Right ventricle myocardium superior (tissue), 1 donor: ENCODE measurements at places on chromosomes 16 and 17.
A peak's percentile ranks its signal among the peaks of the same experiment; 100 is the strongest.

GRCh38 chr17:76873856-76874255 is 5.7 kb downstream of the MGAT5B start:
- DNase-seq = no peak

DNA sequence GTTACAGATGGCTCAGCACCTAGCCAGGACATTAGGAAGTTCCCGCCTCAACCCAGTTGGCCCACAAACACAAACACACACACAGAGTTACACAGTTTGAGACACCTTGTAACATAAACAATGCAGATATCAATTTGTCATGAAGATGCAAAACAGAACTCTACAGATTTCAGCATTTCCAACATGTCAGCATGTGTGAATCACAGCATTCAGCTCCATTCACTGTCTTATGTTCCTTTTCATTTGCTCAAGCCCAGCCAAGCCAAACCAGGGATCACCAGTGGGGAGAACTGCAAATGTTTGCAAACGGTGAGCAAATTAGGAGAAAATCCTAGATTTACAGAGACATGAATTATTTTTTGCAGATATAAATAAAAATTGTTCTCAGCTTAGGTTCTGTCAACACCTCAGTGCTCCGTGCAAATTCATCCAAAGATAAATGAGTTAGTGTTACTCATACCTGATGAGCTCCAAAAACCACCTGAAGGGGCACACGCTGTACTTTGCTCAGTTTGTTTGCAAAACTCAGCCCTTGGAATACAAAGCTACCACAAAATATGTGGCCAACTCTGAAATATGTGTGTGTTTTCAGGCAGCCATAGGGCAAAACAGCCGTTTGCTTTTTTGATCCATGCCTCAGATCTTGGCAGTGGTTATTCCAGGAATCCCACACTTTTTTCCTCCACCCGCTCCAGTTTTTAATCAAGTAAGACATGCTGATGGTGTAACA is 16.3 kb upstream of the COX10 start:
- DNase-seq = no peak

DNA sequence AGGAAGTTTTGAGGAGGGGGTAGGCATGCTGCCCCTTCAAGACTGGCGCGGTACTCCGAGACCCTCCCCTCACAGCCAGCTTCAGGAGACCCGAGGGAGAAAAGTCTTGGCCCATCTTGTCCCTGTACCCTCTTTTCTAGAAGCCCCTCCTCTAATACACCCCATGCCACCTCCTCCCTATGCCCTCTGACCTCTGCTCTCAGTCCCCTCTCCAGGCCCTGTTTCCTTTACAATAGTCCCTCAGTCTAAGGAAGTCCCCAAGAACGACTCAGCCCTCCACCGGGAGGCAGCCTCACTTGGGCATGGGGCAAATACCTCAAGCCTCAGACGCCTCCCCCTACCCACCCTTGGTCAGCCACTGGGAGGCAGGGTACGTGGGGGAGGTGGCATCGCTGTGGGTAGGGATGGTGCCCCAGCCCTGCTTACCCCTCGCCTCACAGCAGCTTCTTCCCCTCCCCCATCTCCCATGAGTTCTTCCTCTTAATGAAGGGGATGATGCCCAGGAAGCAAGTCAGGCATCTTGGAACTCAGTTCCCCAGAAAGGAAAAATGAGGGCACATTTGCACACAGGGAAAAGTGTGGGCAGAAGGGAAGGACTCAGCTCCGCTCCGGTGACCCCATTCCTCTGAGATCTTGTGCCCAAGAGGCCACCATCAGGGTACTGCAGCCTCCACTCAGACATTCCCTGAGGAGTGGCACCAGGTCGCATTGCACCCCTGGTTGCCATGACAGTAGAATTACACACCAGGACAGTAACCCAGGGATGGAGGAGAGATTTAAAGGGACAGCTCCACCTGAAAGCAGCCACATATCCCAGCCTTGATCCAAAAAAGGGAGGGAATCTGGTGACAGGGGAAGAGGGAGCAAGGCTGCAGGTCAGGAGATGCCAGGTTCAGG is 6.2 kb downstream of the MPP2 start:
- DNase-seq = no peak

GRCh38 chr17:45376171-45377005 is 56.3 kb downstream of the ARHGAP27 start:
- no peak for DNase-seq

GRCh38 chr17:2040942-2041560 is 771 bp upstream of the OVCA2 start:
- DNase-seq = no peak

DNA sequence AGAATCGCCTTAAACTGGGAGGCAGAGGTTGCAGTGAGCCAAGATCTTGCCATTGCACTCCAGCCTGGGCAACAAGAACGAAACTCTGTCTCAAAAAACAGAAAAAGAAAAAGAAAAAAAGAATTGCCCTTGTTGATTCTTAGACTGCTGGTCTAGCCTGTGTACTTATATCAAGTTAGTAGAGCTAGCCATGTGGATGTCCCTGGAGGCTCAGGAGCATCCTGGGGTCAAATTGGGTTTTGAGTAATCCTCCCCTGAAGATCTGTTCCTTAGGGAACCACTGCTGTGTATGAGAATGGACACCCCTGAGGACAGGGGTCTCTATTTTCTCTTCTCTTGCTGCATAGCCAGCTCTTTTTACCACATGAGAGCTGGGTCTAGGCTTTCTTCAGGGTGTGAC is 21.5 kb downstream of the SLC7A6OS start:
- DNase-seq = no peak

DNA sequence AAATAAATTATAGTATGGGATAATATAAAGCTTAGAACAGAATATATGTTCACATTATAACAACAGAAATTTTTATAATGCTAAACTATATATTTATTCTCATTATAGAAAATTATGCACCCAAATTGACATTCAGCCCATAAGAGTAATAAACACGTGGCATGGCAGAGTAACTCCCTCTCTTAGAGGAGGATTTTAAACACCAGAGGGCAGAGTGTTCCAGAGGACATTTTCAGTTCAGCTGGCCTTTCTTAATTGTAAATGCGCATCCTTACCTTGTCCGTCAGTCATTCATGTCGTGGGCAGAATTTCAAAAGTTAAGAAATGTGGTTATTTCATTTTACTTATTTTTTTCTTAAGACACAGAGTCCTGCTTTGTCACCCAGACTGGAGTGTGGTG is 147.1 kb downstream of the TANC2 start:
- no peak for DNase-seq

- DNase-seq = no peak
Observed at GRCh38 chr16:30143347-30143702, 20.3 kb upstream of the MAPK3 start.

DNA sequence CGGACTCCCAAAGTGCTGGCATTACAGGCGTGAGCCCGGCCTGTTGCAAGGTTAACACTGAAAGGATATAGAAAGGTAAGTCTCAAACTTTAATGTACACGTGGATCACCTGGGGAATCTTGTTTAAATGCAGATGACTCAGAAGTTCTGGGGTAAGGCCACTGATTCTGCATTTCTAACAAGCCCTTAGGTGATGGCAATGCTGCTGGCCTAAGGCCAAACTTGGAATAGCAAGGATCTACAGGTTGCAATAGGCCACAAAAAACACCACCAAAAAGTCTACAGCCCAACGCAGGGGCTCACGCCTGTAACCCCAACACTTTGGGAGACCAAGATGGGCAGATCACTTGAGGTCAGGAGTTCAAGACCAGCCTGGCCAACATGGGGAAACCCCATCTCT is 4.2 kb downstream of the CMTM4 start:
- DNase-seq = no peak

GRCh38 chr16:56346131-56346890 is 79.0 kb downstream of the AMFR start:
- DNase-seq = peak; percentile 29

DNA sequence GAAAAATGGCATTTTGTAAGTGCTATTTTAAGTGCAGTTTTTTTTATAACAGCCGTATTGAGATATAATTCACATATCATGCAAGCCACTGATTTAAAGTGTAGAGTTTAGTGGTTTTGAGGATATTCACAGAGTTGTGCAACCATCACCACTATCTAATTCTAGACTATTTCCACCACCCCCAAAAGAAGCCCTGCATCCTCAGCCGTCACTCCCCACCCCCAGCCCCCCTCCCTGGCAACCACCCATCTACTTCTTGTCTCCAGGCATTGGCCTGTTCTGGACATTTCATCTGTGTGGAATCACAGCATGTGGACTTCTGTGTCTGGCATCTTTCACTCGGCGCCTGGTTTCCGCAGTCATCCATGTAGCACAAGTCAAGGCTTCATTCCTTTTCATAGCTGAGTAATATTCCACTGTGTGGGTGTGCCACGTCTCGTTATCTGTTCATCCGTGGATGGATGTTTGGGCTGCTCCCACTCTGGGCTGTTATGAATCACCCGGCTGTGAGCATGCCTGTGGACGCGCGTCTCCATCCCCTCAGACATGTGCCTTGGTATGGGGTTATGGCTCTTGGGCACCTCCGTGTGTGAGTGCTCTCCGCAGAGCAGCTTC is 138.4 kb upstream of the CIBAR2 start:
- no peak for DNase-seq

GRCh38 chr16:50831751-50832150 is 89.9 kb downstream of the CYLD start:
- no peak for DNase-seq

- peak; percentile 58 for DNase-seq
Observed at GRCh38 chr17:8056232-8056975, 17.5 kb downstream of the ALOX15B start.
